ENCODE measurements at places on chromosomes 3 and 15. TPM values are rescaled to one million over a fixed set of nuclear protein-coding genes. Genes with fewer than 3 reads are reported as not detected.

GRCh38 chr3:132164469-132165092 lies 129.8 kb upstream of the CPNE4 start:
- no peak for DNase-seq

- peak; percentile 92 for DNase-seq
Observed at GRCh38 chr3:120348991-120349854, at the start of gene LRRC58. TSS of gene LRRC58 (minus strand) at chr3:120349354. CDS start at chr3:120349243, 111 bp downstream.

DNA sequence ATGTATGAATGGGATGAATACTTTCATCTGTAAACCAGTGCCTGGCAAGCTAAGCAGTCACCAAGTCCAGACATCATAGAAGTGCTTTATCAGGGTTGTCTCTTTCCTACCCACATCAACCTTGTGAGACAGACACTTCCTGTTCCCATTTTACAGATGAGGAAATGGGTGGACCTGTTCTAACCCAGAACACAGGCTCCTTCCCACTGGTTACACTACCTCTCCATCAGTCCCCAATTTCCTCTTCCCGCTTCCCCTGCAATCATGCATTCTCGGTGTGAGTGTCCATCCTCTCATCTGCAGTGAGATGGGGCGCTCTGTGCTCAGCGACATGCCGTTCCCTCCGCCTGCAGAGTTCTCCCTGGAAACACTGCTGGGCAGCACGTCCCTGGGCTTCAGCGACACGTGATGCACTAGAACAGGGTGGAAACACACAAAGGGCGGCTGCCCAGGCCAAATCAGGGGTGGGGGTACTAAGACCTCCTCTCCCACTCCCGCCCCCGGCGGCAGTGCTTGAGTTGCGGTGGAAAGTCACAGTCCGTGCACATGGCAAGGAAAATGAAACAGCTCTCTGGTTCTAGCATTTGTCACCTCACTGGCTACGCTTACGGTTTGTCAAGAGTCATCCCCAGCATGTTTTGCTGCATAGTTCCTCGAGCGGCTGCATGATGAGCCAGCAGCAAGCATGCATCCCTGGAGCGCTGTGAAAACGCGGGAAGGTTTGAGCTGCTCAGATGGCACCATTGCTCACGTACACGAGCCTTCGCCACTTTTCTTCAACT lies 201.1 kb downstream of the ADAMTS17 start:
- no peak for DNase-seq

Gene ITIH1
- not detected for total RNA-seq

DNA sequence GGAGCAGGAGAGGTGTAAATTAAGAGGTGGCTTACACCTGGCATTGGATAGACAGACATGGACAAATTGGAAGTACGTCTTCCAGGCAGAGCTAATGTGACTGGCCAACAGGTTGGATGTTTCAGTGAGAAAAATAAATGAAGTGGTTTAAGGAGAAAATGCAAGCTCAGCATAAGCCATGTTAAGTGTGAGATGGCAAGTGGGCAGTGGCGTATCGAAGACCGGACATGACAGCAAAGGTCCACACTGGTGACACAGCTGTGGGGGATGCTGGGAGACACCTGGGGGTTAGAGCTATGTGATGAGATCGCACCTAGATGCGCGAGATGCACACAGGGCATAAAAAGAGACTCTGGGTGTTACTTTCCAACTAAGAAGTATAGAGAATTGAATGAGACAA lies 3.7 kb upstream of the ATP10A start:
- DNase-seq, result no peak

DNA sequence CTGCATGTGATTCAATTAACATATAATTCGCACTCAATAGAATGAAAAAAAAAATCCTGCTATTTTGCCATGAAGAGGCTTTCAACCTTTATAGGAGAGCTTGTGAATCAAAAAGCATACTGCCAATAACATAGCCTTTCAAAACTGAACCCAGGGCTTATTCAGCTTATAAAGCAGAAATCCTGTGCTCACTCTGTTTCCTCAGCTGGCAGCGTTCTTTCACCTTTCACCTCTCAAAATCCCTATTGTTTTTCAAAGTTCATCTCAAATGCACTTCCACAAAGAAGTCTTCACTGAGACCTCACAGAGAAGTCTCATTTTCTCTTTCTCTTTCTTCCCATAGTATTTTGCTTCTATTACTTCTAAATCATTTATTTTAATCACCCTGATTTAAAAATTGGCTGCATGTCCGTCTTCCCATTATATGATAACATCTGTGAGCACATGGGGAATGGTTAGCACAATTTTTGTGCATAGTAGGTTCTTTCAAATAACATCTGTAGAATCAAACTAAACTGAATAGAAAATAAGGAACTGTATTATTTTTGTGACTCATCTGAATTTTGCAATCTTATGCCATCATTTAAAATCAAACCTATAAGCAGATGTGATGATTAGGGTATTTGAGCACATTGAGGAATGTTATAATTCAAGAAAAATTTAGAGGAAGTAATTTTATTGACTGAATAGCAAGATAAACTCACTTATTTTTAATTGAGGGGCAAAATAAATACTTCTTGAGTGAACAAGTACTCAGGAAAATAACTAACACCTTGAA lies 373.4 kb downstream of the NLGN1 start:
- DNase-seq, result no peak

Gene LYZL4
- total RNA-seq, result not detected

Gene MAP1A
- 0.87 TPM for total RNA-seq

- no peak for DNase-seq
Observed at GRCh38 chr3:4320096-4320911, 17.1 kb downstream of the SETMAR start.

Gene TMEM108
- total RNA-seq, result 0.13 TPM

- DNase-seq, result peak; percentile 66
Observed at GRCh38 chr15:93018574-93018973, 70.4 kb downstream of the RGMA start.

Gene PRICKLE2
- 0.69 TPM for total RNA-seq

DNA sequence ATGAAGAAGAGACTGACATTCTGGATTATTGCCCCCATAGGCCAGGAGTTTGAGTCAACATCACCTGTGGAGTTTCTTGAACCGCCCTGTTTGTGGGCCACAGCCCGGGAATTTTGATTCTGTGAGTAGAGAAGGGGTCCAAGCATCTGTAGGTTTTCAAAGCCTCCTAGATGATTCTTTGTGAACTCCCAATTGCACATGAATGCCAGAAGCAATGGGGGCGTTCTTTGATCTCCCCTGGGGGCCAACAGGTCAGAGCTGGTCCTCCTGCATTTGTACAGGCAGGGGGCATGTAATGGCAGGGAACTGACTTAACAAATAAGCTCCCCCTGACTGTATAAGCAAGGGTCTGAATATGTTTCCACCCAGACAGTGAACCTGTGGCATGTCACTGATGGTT lies 260.3 kb downstream of the SLCO3A1 start:
- DNase-seq, result no peak
